Caco-2 (cell line): ENCODE measurements at places on chromosomes 16 and 17.
A peak's percentile ranks its signal among the peaks of the same experiment; 100 is the strongest.

DNA sequence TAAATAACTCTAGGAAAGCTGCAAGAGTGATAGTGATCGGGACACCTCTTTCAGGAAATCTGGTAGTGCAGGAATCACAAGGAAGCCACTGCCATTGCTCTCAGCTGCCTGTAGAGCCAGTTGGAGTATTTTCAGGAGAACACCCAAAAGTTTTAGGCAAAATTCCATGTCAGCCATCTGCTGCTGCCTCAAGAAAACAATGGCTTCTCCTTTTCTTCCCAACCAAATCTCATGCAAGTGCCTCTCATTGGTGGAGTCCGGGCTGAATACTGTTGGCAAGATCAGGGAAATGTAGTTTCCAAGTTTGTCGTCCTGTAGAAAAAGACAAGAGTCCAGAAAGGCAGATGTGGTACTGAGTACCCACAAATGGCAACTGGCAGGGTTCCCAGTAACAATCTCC, 54.9 kb upstream of the TANC2 start:
- DNase-seq, result no peak

DNA sequence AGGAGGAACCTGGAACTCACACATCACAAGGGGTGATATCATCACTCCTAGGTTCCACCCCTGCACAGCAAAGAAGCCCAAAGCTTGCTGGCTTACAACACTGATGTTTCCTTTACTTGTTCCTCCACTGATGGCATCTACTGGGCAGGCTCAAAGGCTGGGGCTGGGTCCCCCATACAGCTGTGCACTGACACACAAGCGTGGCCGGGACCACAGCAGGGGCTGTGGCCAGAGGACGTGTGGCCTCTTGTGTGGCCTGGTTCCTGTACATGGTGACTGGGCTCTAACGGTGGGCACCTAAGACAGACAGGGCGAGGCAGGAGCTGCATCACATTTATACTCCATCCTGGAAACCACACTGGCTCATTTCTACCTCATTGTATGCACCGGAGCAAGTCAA, 264.4 kb upstream of the FOXF1 start:
- no peak for DNase-seq

- DNase-seq, result no peak
Observed at GRCh38 chr17:63480192-63480784, 3.4 kb downstream of the ACE start.

DNA sequence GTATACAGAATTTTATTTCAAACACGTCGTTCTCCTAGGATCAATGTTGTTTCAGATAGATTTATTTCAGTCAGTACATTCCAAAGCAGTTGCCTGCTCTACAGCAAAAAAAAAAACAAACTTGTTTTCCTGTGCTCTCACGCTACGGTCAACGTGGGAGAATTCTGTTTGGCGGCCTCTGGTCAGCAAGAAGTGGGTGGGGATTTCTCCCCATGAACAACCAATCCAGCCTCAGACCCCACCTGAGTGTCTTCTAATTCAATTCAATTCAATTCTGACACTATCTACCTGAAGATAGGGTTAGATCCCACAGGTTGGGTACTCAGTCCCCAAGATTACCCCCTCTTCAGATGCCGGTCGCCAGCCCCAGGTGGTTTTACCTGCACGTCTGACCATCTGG, 22.1 kb downstream of the C17orf58 start:
- no peak for DNase-seq

DNA sequence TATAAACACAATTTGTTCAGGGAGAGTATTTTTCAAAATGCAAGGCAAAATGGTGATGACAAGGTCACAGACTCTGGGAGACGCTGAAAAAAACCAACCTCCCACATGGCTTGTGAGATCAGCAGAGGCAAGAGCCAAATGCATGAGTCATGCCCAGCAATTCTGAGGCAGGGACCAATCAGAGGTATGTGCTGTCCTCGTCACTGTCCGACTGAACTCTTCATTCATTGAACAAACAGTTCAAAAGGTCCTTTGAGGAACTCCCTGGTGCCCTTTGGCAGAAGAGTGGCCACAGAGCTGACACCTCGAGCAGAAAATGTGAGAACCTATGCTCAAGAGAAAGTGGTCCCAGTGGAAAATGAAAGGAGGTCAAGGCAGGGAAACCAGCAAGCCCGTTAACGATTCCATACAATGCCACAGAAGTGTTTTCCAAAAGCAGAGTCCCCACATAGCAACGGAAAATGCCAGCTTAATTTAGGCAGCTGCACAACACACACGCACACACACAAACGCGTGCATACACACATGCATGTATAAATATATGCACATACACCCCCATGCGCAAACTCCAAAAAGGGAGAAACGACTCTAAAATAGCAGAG, 50.9 kb downstream of the CDH11 start:
- DNase-seq, result peak; percentile 63

DNA sequence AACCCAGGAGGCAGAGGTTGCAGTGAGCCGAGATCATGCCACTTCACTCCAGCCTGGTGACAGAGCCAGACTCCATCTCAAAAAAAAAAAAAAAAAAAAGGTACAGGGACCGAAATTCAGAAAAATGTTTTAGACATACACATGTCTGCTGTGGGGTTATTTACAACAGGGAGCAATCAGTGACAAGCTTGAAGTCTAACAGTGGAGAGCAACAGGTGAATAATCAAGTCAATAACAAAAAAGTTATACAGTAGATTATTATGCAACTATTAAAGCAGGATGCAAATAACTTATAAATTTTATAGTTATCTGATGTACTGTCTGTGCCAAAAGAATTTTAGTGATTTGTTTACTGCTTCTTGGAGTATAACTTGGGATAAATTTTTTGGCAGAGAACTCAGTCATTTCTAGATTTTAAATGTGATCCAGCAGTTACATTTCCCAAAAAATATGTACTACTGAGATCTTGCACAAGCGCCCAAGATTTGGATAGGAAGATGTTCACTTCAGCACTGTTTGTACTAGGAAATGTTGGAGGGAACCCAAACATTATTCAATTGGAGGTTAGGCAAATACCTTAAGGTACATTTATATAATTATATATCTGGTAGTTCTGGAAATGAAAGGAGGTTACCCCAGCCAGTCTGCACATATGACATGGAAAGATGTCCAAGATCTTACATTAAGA, 34.1 kb downstream of the EEF2K start:
- DNase-seq, result no peak

DNA sequence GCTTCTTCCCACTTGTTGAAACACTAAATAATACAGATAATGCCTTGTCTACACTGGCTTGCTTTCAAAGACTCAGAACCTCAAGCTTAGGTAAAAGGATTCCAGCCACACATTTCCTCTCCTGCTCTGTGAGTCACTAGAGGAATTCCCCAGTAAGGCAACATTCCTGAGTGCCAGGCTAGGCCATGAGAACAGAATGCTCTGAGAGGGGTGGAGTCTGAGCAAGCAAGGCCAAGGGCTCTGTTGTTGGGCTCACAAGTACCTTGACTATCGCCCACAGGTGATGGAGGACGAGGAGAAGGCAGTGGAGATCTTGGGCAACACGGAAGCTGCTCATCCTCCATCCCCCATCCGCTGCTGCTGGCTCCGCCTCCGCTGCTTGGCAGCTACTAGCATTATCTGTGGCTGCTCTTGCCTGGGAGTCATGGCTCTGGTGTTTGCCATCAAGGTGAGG, 6.7 kb upstream of the PHKG2 start:
- DNase-seq, result peak; percentile 63

DNA sequence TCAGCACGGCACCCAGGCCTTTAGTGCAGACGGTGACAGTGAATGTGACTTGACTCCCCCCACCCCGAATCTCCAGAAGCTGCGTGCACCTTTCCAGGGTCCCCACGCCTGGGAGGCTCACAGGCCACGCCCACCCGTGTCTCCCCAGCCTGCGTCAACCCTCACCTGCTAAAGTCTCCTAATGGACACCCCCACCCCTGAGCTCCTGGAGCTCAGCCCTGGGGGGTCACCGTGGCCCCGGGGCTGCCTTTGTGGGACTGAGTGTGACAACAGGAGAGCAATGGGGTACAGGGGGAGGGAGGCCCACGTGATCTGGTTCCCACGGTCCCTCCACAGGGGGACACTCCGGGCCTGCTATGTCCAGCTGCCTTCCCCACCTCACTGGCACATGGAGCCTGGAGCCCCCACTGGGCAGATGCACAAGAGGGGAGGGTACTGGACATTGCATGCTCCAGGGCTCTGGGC, 7.4 kb upstream of the FASN start:
- DNase-seq, result no peak

DNA sequence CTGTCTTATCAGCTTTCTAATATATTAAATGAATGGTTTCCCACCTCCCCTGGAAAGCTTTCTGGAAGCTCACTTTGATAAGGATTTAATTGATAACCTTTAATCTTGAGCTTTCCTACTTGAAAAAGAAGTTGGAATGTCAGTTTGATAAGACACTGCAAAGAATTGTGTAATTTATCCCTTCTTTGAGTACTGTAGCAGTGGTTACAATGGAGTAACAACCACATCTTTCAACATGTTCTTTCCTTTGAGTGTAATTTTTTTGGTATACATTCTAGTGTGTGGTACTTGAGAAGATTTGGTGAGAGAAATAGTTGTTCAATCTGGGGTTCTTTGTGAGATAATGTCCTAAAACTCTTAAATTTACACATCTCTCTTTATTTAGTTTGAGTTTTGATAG, 43.4 kb downstream of the CPD start:
- DNase-seq, result no peak

- peak; percentile 71 for DNase-seq
Observed at GRCh38 chr17:27577121-27577761, 53.7 kb upstream of the LGALS9 start.

DNA sequence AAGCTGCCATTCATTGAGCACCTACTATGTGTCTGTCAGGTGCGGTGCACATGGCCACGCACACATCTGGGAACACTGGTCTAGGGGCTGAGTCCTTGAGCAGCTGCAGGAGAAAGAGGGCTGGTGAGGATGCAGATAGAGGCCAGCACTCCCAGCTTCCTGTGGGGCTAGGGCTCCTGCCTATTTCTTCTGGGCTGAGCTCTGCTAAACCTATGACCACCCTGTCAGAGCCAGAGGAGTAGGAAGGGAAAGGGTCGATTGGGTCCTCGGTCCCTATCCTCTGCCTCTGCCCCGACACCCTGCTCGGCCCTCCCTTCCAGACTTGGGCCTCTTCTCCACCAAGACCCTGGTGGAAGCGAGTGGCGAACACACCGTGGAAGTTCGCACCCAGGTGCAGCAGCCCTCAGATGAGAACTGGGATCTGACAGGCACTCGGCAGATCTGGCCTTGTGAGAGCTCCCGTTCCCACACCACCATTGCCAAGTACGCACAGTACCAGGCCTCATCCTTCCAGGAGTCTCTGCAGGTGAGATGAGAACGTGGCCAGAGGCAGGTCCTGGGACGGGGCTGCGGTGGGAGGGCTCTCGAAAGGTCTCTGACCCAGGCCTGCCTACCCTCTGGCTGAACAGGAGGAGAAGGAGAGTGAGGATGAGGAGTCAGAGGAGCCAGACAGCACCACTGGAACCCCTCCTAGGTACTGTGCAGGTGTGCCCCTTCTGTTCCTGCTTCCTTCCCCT, 4.0 kb upstream of the TMEM88 start:
- DNase-seq, result no peak

GRCh38 chr16:30065943-30066760, 592 bp downstream of the ALDOA start:
- no peak for DNase-seq

- DNase-seq, result peak; percentile 90
Observed at GRCh38 chr16:58487566-58488351, 12.2 kb upstream of the NDRG4 start.

DNA sequence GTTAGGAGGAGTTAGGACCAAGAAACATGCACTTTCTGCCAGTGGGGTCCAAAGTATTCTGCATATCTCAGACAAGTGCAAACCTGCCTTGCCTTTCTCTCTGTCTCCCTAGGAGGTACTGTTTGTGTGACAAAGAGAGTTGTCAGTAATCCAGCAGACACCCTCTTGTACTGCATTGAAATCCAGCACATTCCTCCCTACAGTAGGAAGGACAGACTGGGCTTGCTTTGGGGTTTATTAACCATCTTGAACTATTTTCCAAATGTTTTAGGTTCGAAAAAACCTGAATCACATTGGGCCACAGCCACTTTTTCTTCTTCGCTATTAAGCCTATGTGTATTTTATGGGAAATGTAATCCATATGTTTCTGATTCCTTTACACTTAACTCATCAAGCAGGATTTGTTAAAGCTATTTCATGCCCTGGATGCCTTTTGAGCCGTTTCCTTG, 204.2 kb upstream of the KCNJ16 start:
- no peak for DNase-seq

- no peak for DNase-seq
Observed at GRCh38 chr16:72247821-72248253, 75.9 kb upstream of the PMFBP1 start.

DNA sequence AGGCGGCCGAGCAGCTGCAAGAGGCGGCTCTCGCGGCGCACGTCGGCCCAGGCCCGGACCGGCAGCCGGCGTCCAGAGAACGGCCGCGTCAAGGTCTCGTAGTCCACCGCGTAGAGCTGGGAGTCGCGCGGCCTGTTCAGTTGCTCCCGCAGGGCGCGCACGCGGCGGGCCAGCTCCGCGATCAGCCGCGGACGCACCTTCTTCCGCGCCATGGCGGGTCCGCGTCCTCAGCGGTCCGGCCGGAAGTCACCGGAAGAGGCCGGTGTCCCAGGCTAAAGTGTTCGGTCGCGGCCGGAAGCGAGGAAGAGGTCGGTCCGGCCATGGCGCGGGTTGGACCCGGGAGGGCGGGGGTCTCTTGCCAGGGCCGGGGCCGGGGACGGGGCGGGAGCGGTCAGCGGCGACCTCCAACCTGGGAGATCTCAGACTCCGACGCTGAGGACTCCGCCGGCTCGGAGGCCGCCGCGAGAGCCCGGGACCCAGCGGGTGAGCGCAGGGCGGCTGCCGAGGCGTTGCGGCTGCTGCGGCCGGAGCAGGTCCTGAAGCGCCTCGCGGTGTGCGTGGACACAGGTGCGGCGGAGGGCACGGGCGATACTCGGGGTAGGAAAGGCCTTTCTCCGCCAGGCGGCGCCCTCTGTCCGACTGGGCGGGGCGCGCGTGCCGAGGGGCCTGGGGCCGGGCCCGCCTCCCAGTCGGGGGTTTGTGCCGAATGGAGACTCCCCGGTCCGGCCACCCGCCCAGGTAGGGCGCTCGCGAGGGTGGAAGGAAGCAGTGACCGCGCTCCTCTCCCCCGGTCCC, at the start of gene MRPS34:
MRPS34 (minus strand) TSS at position 227 of the 795 bp plus-strand sequence; CDS start at position 212, 15 bp downstream.
- DNase-seq, result peak; percentile 93

DNA sequence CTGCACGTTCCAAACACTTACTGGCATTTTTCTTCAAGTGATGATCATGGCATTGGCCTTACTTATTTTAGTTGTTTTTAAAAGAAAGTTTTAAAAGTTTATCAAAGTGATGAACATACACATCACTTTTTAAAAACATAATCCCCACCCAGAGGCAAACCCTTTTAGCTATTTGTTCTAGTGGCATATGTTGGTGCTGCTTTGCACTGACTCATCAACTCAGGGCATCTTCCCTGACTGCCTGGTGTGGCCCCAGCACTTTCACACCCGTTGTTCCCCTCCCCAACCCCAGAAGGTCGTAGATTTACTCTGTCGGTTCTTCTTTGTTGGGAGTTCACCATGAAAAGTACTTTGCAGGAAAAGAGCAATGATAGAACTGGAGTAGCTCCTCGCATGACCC, 161.3 kb downstream of the RPTOR start:
- DNase-seq, result no peak

GRCh38 chr16:52563767-52564611, 17.0 kb upstream of the TOX3 start:
- no peak for DNase-seq

- DNase-seq, result no peak
Observed at GRCh38 chr16:85761861-85762260, 11.0 kb upstream of the C16orf74 start.

GRCh38 chr17:77126519-77126918, 14.2 kb upstream of the SEC14L1 start:
- DNase-seq, result no peak

- no peak for DNase-seq
Observed at GRCh38 chr17:3695129-3695722, 729 bp downstream of the P2RX5 start.
